ENCODE measurements at places on chromosomes 4 and X.

GRCh38 chr4:53815281-53815680 is 224.0 kb upstream of the LNX1 start:
- DNase-seq, result no peak

DNA sequence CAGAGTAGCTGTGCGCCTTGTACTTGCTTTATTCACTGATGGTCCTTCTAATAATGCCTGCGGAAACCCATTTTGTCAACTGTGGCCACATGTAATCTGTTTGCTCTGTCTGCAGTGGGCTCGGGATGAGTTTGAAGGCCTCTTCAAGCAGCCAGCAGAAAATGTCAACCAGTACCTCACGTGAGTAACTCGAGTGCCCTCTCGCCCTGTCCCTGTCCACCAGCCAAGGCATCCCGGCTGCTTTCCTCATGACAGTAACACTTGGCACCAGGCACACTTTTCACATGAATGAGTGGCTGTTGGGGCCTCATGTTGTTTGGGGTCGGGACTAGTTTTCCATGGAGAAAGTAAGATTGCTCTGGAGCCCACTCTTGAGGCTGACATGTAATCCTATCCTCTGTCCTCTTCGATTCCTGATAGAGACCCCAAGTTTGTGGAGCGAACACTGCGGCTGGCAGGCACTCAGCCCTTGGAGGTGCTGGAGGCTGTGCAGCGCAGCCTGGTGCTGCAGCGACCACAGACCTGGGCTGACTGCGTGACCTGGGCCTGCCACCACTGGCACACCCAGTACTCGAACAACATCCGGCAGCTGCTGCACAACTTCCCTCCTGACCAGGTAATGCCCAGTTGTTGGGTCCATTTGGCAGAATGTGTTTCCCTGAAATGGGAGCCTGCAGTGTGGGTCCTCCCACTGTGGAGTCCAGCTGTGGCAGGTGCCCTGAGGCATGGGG is 8.8 kb upstream of the CDK16 start:
- DNase-seq, result no peak

DNA sequence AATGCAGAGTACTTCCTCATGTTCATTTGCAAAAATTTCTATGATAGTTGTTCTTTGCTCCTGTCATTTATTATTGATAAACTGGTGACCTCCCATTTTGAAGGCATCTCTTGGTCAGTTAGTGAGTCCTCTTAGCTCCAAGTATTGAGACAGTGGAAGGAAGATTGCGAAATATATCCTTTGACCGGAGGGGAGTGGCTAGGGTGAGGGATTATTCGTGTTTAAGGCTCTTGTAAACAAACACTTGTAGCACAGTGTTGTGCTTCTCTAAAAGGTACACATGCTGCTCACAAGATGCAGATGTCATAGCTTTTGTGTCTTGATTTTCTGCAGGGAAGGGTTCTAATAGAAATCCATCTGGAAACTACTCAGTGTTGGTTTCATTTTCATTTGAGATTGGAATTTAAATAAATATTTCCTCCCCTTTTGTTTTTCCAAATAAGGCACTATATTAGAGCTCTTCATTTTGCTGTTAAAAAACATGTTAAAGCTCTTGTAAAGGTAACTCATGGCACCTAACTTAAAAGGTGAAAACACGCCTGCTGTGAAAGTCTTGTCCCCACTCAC is 21.8 kb downstream of the TXLNG start:
- no peak for DNase-seq

GRCh38 chr4:62194342-62194741 is 994.2 kb downstream of the ADGRL3 start:
- DNase-seq, result no peak

DNA sequence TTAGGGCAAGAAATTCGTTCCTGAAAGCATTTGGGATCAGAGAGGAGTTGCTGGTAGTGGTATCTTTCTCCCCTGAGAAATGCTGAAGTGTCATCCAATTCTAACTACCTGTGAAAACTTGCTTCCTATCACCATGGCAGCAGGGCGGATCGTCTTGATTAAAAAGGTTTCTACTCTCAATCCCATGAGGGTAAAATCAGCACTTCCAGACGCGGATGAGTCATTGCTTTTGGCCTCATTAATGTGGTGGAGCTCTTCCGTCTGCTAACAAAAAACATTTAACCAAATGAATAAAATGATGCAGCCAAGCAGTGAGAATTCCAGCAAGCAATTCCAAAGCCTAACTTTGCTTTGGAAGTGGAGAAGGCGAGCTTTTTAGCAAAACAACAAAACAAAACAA is 325.6 kb downstream of the CAMK2D start:
- peak; percentile 44 for DNase-seq

DNA sequence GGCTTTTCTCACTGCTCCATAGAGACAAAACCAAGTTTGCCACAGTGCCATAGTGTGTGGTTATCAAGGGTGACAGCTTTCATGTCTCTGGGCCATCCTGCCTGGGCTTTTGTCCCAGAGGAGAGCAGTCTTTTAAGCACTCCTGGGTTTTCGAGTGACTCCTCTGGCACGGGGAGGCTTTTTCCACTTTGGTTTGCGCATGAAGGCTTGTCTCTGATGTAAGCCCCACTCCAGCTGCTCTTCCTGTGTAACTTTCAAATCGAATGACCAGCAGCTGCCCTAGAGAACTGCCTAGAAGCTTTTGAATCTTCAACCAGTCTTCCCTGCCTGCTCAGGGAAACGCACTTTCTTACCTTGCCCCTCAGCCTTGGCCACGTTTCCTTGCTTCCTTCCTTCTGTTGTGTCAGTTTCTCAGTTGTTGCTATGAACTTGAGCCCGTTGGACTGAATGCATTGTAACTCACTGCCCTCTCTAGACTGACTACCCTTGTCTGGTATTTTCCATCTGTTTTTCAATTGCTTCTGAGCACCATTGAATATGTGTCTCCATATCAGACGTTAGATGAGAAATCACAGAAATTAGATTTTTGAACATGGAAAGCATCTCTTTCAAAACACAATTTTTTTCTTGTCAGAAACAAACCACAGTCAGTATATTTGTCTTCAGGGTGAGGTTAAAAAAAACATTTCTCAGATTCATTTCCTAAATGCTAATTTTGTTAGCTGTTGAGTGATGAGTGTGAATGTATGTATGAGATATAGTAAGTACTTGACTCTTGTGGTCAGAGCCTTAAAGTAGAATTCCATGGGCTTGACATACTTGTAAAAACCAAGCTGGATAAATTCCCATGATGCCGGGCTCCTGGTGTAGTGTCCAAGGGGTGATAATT is 45.3 kb downstream of the SLC9A6 start:
- DNase-seq, result no peak

- no peak for DNase-seq
Measured at GRCh38 chr4:176309046-176309445, 10.7 kb upstream of the SPCS3 start.

DNA sequence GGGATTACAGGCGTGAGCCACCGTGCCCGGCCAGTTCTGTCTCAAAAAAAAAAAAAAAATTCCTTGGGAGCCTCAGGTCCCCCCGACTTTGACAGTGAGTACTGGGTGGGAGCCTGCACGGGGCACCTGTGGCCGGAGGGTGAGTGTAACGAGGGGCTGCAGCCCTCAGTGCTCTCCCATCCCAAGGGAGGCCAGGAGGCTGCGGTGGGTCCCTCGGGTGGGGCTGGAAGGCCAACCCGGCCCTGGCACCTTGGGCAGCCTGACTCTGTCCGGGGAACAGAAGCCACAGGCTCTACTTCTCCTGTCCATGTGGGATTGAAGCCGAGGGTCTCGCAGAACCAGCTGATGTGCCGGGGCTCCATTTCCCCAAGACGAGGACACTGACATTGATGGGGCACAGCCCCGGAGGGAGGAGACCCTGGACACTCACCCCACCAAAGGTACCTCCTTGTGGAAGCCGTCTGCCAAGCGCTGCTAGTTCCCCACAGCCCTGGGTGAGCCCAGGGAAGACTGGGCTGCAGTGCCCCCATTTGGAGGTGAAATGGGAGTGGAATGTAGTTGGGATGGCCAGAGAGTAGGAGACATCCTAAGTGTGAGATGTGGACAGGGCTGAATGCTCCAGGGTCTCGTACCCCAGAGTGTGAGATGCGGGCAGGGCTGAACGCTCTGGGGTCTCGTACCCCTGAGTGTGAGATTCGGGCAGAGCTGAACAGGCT is 2.3 kb upstream of the SLC26A1 start:
- no peak for DNase-seq

GRCh38 chr4:140800666-140801065 is 44.5 kb upstream of the TBC1D9 start:
- DNase-seq, result no peak

DNA sequence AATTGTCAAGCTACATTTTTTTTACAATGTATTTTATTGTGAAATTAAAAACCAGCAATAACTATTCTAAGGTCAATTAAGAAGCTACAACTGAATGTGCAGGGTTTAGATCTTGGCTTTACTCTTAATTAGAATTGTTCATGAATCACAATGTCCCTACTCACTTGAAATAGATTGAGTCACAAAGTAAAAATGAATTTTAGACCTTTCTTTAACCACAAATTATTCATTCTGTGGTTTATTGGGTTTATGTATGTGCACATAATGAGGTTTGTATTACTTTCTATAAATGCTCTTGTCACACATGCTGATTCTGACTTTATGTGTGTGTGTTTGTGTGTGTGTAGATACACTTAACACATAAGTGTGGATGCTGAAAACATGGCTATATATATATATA is 647.0 kb upstream of the AADAT start:
- no peak for DNase-seq

DNA sequence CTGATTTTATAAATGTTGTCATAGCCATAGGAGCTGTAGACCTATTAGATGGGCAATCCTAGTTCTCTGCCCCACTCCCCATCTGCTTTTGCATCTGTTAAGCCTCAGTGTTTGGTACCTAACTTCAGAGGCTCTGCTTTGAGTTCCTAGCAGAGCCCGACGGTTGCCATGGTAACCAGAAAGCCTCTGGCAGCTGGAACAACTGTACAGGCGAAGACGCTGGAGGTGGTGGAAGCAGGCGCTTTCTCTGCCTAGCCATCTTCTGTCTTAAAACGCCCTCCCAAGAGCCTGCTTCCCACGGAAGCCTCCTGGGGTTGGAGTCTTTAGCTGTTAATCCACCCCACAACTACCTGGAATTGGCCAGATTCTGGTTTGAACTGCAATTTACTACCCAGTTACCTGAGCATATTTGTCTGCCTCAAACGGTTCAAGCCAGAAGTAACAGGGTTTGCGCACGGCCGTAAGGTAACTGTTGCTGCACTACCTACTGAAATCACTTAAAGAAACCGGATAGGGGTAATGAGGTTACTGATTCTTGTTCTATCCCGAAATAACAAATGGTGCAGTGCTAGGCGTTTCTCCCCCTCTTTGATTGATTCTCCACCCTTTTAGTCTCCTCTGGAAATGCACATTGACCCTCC is 1.0 kb upstream of the GABRG1 start:
- no peak for DNase-seq

- no peak for DNase-seq
Measured at GRCh38 chr4:22434895-22435294, 81.0 kb downstream of the ADGRA3 start.

GRCh38 chr4:73092868-73093267 is 23.4 kb upstream of the COX18 start:
- DNase-seq, result no peak

- no peak for DNase-seq
Measured at GRCh38 chr4:139887962-139888735, 222.5 kb downstream of the MGST2 start.

DNA sequence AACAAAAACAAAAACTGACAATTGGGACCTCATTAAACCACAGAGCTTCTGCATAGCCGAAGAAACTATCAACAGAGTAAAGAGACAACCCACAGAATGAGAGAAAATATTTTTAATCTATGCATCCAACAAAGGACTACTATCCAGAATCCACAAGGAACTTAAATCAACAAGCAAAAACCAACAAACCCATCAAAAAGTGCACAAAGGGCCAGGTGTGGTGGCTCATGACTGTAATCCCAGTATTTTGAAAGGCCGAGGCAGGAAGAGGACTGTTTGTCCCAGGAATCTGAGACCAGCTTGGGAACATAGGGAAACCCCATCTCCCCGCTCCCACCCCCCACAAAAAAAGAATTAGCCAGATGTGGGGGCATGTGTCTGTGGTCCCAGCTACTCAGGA is 10.7 kb downstream of the C4orf51 start:
- no peak for DNase-seq

- no peak for DNase-seq
Measured at GRCh38 chrX:136015016-136015415, 29.8 kb downstream of the SLC9A6 start.

GRCh38 chrX:40733706-40734105 is 1.6 kb downstream of the MED14 start:
- no peak for DNase-seq

DNA sequence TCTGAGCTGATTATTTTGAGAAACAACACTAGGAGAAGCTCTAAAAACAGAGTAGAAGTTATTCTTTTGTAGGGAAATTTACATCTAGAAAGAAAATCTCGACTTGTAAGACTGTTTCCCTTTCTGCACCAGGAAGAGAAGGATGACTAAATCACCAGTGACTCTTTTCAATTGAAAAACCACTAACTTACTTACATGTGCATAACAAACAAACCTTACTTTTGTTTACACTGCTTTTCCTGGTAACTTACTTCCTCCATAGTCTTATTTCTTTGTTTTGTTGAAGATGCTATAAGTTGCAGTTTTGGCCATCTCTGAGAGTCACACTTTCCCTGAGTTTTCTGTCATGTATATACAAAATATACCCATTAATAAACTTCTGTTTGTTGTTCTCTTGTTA is 293.6 kb upstream of the FAT4 start:
- DNase-seq, result no peak

DNA sequence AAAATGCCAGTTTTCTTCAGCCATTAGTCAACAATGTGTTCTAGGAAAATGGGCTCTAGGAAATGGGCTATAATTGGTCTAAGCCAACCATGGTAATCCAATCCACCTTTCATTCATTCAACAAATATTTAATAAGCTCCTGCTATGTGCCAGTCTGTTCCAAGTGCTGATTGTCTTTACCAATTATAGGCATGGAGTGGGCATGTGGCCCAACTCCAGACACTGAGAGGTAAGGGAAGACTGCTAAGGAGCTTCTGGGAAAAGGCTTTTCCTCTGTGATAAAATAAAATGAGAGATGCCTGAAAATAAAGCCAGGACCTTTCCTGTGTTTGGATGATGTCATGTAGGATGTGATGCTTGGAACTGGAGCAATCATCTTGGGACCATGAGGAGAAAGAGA is 43.3 kb downstream of the HOPX start:
- no peak for DNase-seq

DNA sequence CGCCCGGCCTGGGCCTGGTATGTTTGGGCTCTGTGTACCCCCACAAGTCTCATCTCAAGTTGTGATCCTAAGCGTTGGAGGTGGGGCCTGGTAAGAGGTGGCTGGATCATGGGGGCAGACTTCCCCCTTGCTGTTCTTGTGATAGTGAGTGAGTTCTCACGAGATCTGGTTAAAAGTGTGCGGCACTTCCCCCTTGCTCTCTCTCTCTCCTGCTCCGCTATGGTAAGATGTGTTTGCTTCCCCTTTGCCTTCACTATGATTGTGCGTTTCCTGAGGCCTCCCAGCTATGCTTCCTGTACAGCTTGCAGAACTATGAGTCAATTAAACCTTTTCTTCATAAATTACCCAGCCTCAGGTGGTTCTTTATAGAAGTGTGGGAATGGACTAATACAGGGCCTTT is 53.0 kb downstream of the CHST7 start:
- no peak for DNase-seq

GRCh38 chr4:120589787-120590186 is 332.7 kb downstream of the PRDM5 start:
- DNase-seq, result no peak

GRCh38 chr4:145076469-145076855 is 21.5 kb downstream of the ANAPC10 start:
- DNase-seq, result no peak
